ENCODE measurements at places on chromosomes 12 and 14. TPM values are rescaled to one million over a fixed set of nuclear protein-coding genes. Genes with fewer than 3 reads are reported as not detected.

PHETA1 gene
- polyA plus RNA-seq: 5.3 TPM

TMEM132C gene
- polyA plus RNA-seq: not detected

PRIMA1 gene
- polyA plus RNA-seq: not detected

ACSM4 gene
- polyA plus RNA-seq: not detected

SERPINA3 gene
- 0.91 TPM for polyA plus RNA-seq

SCN8A gene
- 22.8 TPM for polyA plus RNA-seq

P2RX7 gene
- 0.13 TPM for polyA plus RNA-seq

CPNE8 gene
- polyA plus RNA-seq: 0.98 TPM

DEGS2 gene
- not detected for polyA plus RNA-seq

METTL1 gene
- 42.8 TPM for polyA plus RNA-seq

ENDOU gene
- 0.06 TPM for polyA plus RNA-seq

LRRIQ1 gene
- polyA plus RNA-seq: not detected

KCTD10 gene
- polyA plus RNA-seq: 172 TPM

KLRF2 gene
- polyA plus RNA-seq: not detected

LBHD2 gene
- polyA plus RNA-seq: not detected

CCDC175 gene
- polyA plus RNA-seq: not detected
